NCI-H446 (cell line): ENCODE measurements at places on chromosomes 2 and 18.

DNA sequence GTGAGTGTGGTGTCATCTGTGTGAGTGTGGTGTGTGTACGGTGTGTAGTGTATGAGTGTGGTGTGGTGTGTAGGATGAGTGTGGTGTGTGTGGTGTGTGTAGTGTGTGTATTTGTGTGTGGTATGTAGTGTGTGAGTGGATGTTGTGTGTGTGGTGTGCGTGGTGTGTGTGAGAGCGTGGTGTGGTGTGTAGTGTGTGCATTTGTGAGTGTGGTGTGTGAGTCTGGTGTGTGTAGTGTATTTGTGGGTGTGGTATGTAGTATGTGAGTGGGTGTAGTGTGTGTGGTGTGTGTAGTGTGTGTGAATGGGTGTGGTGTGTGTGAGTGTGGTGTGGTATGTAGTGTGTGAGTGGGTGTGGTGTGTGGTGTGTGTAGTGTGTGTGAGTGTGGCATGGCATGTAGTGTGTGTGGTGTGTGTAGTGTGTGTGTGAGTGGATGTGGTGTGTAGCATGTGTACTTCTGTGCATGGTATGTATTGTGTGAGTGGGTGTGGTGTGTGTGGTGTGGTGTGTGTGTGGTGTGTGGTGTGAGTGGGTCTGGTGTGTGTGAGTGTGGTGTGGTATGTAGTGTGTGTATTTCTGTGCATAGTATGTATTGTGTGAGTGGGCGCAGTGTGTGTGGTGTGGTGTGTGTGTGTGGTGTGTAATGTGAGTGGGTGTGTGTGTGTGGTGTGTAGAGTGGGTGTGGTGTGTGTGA is 227.8 kb downstream of the BCL2 start:
- DNase-seq: no peak

GRCh38 chr18:34880882-34881834 is 160.1 kb upstream of the MAPRE2 start:
- no peak for DNase-seq

DNA sequence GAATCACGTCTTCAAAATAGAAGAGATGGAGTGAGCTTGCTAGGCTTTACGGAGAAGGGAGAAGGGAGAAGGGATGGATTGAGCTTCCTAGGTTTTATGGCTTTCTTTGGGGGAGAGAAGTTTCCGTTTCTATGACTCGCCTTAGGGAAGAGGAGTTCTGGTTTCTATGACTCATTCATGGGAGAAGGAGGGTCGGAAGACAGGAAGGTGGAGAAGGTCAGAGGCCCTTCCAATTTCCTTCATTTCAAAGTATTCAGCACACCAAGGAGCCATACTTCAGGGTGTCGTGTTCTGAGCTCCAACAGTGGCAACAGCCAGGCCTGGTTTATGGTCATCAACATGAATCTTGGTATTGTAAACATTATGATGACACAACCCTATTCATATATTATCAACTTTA is 284.7 kb upstream of the VWC2L start:
- no peak for DNase-seq

DNA sequence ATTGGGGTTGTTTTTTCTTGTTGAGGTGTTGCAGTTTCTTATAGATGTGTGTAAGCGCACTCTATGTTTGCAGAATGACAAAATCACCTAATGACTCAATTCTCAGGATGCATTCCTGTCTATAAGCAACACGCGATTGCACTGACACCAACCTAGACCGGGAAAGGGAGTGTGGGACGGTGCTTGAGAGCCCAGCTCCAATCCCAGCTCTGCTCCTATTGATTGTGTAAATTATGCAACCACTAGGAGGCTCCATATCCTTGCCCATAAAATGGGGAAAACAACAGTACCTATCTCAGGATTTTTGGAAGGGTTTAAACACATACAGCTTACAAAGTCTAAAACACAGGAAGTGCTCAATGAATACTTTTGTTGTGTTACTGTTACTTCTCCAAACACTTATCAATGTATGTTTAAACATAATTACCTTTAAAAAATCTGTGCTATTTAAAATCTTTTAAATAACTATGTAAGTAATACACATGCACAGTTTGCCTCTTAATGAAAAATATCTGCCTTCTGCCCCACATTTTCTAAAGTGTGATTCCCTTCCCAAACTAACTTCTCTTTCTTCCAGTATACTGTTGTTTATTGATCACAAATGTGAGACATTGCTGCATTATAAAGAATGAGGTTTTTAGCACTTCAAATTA is 132.5 kb downstream of the SPHKAP start:
- peak; percentile 57 for DNase-seq

DNA sequence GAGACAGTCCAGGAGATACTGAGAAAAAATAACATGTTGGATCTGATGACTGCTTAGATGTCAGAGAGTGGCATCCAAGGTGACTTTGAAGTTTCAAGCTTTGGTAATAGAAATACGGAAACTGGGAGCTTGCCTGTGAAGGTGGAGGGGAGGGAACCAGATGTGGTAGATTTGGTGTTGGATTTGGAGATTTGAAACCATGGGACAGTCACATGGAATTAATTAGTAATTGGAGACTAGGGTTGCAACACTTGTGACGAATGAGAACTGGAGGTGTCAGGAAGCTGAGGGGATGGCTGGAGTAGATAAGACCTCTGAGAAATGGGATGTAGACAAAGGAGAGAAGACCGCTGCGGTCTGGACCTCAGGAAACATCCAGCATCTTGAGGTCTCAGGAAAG is 46.7 kb downstream of the RPL37A start:
- no peak for DNase-seq

- no peak for DNase-seq
Observed at GRCh38 chr18:23550898-23551297, 35.4 kb downstream of the NPC1 start.

DNA sequence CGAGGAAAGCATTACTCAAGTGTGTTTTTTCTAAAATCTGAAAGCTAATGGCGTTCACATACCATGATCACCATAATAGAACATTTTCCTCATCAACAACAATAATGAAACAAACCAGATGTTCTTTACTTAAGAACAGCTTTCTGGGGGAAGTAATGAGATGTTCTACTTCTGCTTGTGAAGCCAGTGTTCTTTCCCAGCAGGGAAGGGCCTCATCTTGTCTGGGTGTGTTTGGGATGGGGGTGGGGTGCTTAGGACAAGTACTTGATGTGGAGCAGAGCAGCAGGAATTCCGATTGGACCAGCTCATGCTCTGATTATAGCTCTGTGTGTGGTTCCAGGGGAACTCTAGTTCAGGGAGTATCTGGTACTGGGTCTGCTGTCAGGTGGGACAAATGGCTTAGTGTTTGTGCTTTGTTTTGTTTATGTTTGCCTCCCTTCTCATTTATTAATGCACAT is 163.0 kb upstream of the NOSTRIN start:
- DNase-seq: no peak

DNA sequence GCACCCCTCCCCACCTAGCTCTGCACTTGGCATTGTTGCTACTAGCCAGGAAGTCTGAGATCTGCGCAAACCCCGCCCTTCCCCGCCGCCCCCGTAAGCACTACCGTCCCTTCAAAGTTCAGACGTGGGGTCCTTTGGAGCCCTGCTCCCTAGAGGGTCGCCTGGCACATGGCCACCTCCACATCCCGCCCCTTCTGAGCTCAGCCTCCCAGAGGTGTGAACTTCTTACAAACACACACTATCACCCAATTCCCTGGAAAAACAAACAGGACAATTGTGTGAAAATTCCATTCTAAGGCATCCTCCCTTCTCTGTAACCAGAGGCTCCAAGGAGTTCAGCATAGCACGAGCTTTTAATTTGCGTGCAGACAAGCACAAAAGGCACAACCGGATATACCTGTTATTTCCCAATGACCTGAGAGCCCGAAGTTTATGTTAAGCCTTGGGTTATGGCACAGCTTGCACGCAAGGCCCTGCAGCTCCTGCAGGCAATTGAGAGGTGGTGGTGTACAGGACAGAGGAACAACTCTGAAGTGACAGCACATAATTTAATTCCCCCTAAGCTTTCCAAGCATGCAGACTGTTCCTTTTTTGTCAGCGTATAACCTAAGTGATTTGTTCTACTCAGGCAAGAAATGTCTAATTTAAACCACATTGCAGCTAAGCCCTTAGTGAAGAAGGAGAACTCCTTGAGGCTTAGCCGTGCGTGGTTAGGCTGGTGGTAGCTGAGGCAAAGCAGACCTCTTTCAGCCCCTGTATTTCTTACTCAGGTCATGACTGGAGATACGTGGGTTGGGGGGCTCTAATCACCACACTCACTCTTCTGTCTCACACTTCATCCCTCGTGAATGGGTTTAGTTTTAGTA is 20.3 kb upstream of the CYP1B1 start:
- DNase-seq: no peak

- no peak for DNase-seq
Observed at GRCh38 chr2:10278029-10278762, 24.5 kb upstream of the HPCAL1 start.

GRCh38 chr18:10965119-10965518 is 184.2 kb downstream of the PIEZO2 start:
- no peak for DNase-seq

- no peak for DNase-seq
Observed at GRCh38 chr18:45280481-45281276, 334.6 kb upstream of the SLC14A2 start.

GRCh38 chr2:191611614-191612013 is 66.3 kb upstream of the NABP1 start:
- DNase-seq: no peak

GRCh38 chr2:175005733-175006264 is 618 bp upstream of the CHN1 start:
- DNase-seq: no peak

- DNase-seq: no peak
Observed at GRCh38 chr18:80172056-80172455, 63.0 kb downstream of the ADNP2 start.

DNA sequence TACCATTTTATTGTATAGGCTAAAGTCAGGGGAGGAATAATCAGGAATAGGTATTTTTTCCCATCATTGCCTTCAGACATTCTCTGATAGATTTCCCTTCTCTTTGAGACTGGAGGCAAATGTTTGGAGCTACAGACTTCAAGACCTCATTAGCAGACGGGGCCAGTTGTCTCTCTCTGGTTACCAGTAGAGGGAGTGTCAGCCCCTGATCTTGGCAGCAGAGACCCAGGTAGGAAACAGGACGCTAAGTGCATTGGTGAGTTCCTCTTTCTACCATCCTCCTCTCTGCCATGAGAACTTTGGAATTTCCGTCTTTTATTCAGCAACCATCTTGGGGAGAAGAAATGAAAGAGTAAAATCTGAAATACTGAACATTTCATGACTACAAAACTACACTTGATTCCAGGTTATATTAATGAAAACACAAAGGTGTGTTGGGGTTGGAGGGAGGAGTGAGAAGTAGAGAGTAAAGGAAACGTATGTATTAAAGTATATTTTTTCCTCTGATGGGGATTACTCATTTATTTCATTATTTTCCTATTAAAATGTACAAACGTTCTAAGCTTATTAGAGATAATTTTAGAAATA is 186.2 kb upstream of the GCFC2 start:
- DNase-seq: peak; percentile 25

GRCh38 chr2:7749895-7750559 is 832.8 kb downstream of the RNF144A start:
- DNase-seq: no peak

DNA sequence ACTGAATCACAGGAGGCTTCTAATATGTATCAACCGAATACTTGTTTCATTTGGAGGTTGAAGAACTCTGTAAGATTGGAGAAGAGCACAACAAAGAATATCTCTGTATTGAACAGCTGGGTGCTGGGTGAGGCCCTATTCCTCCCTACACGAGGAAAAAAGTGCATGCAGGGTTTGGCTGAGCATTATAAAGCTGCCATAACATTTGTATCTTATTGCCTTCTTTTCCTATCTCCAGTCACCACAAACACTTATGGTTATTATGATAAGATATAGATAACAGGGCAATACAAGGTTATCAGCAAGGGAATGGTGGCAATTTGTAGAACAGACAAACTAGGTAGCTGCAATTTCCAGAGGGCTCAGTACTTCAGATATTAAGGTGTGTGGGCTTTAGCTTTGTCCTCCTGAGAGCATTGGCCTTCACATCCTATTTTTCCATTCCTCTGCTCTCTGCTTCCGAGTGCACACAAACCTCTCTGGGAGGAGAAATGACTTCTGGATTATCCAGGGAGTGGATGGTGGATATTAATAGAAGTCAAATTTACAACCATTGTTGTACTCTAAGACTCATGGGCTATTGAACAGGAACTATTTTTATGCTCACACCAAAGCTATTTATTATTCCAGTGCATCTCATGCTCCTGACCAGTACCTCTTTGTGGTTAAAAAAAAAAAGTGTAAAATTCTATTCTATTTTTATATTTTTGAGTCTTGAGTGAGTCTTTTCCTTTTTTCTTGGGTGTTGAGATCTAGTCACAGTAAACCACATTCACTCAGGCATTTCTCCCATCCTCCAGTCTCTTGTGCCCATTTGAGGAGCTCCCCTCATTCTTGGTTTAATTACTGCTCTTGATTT is 248.4 kb downstream of the ETAA1 start:
- DNase-seq: no peak

- DNase-seq: no peak
Observed at GRCh38 chr2:85434696-85435095, 16.2 kb downstream of the SH2D6 start.

- DNase-seq: no peak
Observed at GRCh38 chr2:51734115-51734514, 702.2 kb upstream of the NRXN1 start.

- DNase-seq: no peak
Observed at GRCh38 chr18:8020132-8020846, 453.2 kb downstream of the PTPRM start.

DNA sequence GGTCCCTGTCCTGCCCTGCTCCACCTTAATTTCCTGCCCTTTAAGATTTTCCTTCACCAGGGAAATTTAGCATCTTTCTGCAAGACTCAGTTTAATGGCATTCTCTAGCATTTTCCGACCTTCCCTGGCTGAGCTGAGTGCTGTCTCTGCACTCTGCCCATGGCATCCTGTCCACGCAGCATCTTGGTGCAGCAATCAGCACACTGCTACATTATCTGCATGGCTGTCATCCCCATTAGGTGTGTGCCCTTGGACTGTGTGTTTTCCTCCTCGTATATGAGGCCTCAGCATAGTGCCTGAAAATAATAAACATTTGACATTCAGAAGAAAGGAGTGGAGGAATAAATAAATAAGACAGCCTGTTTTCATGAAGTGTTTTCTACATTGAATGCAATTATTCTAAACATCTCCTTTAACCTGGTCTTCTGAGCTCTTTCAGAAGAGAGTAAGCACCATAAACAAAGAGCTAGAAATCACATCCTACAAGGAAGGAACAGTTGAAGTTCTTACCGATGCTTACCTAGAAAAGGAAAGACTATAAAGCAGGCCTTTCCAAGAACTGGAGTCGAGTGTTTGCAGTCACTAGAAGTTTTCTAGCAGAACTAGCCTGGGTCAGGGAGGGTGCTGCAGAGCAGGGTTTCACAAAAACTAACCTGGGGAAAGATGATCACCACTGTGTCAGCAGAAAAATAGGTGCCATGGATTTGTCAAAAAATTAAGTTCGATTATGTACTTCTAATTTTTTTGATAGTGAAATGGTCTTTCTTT is 131.4 kb upstream of the ITGB6 start:
- DNase-seq: no peak
